ENCODE measurements at places on chromosomes 3 and 15. TPM values are rescaled to one million over a fixed set of nuclear protein-coding genes. Genes with fewer than 3 reads are reported as not detected.
A peak's percentile ranks its signal among the peaks of the same experiment; 100 is the strongest.

DNA sequence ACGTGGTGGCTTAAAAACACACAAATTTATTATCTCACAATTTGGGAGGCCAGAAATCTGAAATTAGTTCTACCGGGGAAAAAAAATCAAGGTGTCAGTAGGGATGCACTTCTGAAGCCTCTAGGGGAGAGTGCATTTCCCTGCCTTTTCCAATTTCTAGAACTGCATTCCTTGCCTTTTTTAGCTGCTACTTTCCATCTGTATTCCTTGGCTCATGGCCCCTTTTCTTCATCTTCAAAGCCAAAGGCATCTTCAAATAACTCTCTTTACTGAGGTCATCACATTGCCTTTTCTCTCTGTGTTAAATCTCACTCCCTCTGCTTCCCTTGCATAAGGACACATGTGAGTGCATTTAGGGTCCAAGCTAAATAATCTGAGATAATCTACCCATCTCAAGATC is 69.5 kb upstream of the NEO1 start:
- DNase-seq = no peak

DNA sequence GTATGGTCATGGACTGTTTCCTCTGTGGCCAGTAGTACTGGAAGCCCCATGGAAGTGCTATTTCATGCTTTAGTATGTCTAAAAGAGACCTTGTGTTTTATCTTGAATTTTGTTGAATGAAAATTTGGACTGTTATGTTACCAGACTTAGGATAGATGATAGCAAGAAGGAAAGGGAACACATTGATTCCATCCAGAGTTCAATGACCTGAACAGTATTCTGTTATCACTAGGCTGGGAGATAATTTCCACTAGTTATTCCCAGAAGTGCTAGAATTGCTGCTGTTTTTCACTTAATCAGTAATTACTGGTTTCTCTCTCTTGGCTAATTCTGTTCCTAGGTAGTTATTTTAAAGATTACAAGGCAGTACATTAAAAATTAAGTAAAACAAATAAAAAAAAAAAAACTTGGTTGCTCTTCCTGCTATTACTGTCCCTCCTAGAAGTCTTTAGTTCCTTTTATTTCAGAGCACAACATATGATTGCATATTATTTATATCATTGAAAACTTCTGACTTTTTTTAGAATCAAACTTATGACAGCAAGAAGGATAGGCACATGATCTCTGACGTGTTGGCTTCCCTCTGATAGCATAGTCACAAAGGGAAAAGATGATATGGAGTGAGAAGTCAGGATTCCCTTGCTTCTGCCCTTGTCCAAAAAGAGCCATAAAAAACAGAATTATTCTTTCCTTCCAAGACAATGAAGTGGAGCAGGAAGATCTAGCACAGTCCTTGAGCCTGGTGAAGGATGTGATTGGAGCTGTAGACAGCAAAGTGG is 72.2 kb downstream of the KLHL25 start:
- DNase-seq = no peak

- no peak for DNase-seq
Measured at GRCh38 chr3:42696356-42697288, 6.0 kb downstream of the HHATL start.

GRCh38 chr15:59437142-59437816 is 707 bp upstream of the FAM81A start:
- peak; percentile 18 for DNase-seq

DNA sequence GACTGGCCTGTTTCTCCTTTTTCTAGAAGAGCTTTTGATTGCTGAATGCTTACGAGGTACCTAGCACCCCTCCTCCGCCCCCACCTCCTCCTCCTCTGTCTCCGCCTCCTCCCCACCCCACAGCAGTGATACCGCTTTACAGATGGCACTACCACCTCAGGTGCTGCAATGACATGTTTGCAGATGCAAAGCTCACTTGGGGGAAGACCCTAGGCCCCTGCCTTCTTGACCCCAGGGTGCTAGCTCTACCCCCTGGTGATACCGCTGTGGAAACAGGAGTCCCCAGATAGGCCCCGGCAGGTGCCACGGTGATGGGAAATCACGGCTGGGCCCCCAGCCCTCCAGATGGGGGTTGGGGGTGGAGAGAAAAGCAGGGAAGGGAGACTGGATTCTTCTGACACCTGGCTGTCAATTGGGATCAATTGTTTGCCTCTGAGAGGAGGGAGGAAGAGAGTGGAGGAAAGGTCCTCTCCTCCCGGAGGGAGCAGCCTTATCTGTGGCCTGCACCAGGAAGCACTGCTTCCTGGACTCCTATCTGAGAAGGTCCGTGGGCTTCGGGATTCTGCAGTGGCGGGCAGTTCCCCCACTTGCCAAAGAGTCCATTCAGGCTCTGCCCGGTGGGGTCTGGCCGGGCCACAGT is 37.6 kb downstream of the DNASE1L3 start:
- DNase-seq = no peak

GRCh38 chr3:60303160-60303559 is 948.1 kb downstream of the FHIT start:
- DNase-seq = no peak

The AQP9 gene
- total RNA-seq = 0.27 TPM

The RBP2 gene
- total RNA-seq = 0.67 TPM
